Hepatocyte (in vitro differentiated cells): ENCODE measurements at places on chromosomes 1 and 21.

DNA sequence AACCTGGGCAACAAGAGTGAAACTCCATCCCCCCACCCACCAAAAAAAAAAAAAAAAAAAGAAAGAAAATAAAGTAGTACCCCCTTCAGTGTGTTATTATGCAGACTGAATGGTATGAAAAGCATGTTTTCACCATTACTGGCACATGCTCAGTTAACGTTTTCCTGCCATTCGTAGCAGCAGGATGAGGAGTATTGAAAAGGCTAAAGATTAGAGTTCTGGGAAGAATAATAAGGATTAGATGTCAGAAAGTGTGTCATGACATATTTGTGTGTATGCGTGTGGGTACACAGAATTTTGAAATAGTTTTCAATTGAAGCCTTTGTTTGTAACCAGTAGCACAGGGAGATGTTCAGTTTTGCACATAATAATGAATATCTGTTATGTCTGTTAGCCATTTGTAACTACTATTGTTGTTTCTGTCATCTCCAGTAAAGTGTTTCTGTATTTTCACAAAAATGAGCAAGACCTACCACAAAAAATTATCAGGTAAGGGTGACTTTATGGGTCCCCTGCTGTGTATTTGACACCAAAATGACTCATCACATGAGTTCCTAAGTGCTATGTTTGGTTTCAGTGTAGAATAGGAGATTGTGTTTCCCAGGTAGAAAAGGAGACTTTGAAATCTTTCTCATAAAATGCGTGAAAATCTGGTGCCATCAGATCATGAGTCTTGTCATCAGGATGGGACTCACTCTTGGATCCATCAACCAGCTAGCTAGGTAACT, 358.9 kb downstream of the DISC1 start:
- DNase-seq: no peak

DNA sequence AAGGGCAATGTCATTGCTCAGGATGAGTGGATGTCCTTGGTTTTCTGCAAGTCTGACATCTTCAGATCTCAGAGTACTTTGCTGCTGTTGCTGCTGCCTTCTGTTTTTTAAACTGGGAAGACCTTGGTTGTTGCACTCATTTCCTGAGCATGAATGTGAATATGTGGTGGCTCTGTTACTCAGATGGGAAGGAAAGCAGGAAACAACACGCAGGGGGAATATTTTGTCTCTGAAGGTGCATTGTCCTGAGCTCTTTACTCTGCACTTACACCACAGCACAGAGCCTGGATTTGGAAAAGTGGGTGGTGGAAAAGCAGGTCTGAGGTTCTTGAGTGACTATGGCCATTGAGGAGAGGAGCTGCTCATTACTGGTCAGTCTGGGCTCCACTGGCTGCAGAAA, 36.3 kb downstream of the PTGFRN start:
- DNase-seq: no peak

DNA sequence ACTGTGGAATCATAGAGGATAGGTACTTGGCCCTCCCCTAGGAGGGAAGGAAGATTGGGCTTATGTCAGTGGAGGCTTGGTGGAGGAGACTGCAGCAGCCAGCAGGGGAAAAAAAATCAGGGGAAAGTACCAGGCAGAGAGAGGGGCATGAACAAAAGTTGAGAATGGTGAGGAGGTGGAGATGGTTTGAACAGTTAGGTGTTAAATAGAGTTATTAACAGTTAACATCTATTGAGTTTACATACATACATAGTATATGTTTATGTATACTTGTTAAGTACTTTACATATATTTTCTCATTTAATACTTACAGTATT, 136.5 kb upstream of the HNRNPU start:
- no peak for DNase-seq

DNA sequence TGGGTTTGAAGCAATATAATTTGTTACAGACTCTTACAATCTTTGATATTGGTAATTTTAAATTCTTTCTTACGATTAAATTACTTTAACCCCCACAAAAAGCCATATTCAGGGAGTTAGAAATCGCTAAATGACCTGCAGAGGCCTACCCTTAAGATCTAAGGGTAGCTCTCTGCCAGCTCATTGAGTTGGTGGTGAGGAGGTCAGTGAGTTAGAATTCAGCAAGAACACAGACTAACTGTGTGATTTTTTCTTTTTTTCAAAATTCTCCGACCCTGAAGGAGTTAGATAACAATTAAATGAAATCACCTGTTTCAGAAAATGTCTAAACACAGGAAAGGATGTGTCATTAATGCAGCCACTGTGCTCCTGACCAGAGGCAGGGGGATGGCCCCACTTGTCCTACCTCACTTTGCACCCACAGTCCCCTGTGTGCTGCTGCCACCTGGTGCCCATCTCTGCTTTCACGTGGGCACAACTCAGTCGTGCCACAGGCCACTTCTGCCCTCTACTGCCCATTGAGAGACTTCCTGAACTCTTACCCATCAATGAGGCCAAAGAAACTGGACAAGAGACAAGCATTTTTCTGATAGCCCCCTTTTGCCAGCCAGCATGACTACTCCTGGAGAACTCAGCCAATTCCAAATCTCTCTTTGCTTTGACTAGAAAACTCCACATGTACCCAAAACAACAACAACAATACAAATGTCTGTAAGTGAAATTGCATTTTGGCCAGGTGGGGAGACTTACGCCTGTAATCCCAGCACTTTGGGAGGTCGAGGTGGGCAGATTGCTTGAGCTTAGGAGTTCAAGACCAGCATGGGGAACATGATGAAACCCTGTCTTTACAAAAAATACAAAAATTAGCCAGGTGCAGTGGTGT, 8.4 kb downstream of the CFAP45 start:
- DNase-seq: peak; percentile 88

DNA sequence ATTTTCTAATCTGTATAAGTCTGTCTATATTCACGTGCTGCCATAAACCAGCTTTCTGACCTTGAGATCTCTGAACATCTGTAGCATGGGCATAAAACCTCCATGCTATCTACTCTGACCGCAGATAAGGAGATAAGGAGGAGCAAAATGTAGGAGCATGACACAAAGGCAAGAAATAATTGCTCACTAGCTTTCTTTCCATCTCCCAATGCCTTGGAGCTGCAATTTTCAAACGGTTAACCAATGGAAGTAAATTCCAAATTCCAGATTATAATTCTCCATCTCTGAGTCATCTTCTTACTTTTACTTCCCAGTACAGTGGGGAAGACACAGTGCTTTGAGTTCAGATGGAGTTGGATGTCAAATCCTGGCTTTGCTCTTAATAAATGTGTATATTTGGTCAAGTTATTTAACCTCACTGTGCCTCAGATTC, 41.6 kb downstream of the CD58 start:
- DNase-seq: no peak

- no peak for DNase-seq
Measured at GRCh38 chr21:37522641-37523295, 156.2 kb downstream of the DYRK1A start.

DNA sequence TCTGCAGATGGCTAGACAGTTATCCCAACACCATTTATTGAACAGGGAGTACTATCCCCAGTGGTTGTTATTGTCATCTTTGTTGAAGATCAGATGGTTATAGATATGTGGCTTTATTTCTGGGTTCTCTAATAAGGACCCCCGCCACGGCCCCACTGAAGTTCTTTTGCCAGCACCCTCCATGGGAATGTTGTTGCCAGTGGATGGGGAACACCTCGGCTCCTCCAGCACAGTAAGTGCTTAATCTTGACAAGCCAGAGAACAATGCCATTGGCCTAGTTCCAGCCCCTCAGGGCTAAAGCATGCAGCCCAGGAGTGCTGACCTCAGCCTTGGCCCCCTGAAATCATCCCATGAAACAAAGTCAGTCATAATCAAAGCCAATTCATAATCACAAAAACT, 337.6 kb downstream of the AGBL4 start:
- DNase-seq: no peak

GRCh38 chr1:233435622-233436021, 108.1 kb downstream of the MAP3K21 start:
- DNase-seq: no peak

DNA sequence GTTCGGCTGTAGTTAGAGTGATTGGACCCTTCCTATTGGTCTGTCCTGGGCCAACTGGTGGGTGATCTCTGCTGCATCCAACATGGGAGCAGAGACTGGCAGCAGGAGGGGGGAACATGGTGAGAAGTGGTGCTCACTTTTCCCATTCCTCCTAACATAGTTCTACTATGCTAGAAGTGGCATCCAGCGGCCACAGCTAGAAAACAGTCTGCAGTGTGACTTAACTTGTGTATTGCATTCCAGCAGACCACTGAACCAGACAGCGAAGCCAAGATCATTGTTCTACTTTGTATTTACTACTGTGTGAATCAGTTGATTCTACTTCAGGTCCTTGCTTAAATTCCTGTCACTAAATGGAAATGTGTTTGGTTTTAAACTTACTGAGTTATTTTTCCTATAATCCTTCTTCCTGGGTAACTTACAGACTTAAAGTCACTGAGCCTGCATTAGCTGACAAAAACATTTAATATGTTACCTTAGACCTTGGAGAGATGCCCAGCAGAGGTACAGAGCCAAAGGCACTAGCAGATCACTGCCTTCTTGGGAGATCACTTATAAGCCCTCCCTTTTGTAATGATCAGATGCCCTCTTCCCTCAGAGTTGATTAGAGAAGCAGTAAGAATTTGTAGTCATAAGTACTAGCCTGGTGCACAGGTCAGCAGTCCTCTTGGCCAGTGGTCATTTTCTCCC, 8.2 kb downstream of the FABP3 start:
- DNase-seq: no peak
